ENCODE measurements at places on chromosomes 4 and X.

GRCh38 chrX:31433856-31434255, 362.0 kb upstream of the FTHL17 start:
- DNase-seq = no peak

- no peak for DNase-seq
Measured at GRCh38 chrX:65726715-65727114, 59.3 kb downstream of the MSN start.

DNA sequence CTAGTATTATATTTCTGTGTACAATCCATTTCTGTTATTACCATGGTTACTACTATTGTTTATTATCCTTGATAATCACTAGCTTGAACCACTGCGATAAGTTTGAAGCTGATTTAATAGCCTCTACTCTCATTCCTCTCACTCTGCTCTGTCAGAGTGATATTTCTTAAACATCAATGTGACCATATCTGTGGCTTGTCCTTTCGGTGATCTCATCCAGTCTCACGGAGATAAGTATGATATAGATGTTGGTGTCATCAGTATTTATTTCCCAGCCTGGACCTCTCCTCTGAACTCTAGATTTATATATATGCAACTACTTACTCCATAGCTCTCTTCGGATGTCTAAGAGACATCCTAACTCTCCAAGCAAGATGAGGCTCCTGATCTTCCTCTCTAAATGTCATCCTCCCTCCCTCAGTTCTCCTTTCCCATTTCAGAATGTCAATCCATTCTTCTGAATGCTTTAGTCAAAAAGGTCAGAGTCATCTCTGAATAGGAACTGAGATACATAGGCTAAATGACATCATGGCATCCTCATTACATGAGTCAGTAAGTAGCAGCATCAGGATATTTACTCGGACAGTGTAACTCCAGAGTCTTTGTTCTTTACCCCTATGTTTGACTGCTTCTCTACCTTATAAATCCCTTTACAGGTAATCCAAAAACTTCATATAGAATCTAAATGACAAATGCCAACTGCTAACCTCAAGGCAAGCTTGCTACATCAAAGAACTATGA, 129.5 kb downstream of the PACRGL start:
- no peak for DNase-seq

DNA sequence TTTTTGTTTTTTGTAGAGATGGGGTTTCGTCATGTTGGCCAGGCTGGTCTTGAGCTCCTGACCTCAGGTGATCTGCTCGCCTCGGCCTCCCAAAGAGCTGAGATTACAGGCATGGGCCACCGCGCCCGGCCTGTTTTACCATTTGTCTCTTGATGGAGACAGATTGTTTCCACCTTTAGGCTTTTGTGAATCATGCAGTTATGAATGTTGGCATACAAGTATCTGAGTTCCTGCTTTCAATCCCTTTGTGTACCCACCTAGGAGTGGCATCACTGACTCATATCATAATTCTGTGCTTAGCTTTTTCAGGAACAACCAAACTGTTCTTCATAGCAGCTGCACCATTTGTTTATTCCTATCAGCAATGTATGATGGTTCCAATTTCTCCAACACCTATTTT, 20.2 kb upstream of the MGST2 start:
- DNase-seq = no peak

GRCh38 chrX:12820737-12821136, 29.5 kb downstream of the PRPS2 start:
- no peak for DNase-seq

DNA sequence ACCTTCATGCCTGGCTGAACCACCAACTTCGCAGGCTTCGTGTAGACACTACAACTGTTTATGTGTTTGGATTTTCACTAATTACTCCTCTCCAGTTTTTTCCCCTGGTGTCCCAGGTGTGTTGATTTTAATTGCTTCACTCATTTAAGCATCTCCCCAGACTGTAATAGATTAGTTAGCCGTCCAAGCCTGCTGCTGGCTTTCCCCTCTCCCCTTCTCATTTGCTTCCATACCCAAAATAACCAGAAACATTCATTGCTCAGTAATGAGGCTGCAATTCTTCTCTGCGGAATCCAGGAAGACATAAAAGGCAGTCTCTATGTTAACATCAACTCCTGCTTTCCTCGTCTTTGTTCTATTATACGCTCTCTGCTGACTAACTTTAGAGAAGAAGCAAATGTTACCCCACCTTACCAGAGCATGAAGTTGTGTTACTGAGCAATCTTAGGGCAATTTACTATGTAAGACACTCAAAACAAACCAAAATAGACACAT, 37.9 kb upstream of the SCRG1 start:
- DNase-seq = no peak

GRCh38 chrX:149720021-149720689, 8.3 kb downstream of the MAGEA11 start:
- no peak for DNase-seq

DNA sequence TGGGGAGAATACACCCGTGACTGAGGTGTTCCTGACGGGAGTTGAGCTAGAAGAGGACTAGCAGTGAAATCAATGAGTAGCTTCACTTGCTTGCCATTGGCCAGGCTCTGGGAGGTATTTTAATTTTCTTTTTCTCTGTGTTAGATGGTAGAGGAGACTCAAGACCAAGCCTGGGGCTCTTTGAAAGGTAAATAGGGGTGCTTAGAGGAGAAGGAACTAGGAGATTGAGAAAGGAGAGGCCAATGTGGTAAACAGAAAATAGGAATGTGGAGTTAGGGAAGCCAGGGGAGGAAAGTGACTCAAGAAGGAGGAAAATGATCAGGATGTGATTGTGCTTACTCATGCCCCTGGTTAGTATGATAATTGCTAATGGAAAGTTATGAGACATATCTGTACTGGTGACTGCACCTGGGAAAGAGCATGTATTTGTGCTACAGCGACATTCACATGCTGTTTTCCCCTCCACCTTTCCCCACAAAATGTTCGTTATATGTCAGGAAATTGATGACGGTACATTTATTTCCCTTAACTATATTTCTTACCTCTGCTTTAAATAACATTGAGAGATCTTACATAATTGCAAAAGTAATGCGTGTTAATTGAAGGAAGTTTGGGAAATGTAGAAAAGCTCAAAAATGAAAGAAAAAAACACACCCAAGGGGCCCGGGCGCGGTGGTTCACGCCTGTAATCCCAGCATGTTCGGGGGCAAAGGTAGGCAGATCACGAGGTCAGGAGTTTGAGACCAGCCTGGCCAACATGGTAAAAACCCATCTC, 16.9 kb upstream of the LRBA start:
- DNase-seq = peak; percentile 50

GRCh38 chrX:153568451-153569011, 30.4 kb downstream of the CCNQ start:
- DNase-seq = no peak

GRCh38 chrX:136525738-136526606, 6.0 kb upstream of the VGLL1 start:
- DNase-seq = peak; percentile 23

- no peak for DNase-seq
Measured at GRCh38 chr4:71470524-71470923, 131.7 kb downstream of the SLC4A4 start.

- DNase-seq = no peak
Measured at GRCh38 chr4:73603271-73603710, 16.9 kb downstream of the RASSF6 start.

All from lower leg skin (tissue), 4 donors.